ENCODE measurements at places on chromosomes 16 and 17. TPM values are rescaled to one million over a fixed set of nuclear protein-coding genes. Genes with fewer than 3 reads are reported as not detected.
A peak's percentile ranks its signal among the peaks of the same experiment; 100 is the strongest.

DNA sequence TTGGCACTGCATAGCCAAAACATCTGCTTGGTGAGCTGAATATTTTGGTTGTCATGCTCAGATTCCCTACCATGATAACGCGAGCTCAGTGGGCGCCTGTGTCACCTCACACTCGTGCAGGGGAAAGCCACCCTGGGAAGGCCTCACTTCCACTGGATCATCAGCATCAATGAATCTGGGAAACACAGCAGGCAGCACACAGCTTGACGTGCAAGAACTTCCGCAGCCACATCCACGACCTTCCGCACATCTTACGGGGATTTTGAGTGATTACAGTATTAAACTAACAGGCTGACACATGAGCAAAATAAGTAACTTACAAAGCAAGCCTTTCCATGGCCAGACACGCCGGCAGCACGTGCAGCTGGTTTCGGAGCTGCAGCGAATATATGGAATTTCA, 54.7 kb upstream of the FOXF1 start:
- H3K27ac ChIP-seq, result no peak overlapping the region
- no peaks in the 10 kb centered on the region for H3K4me1 ChIP-seq
- H3K36me3 ChIP-seq, result no peaks in the 10 kb centered on the region
- no peaks in the 10 kb centered on the region for H3K27me3 ChIP-seq
- no peak overlapping the region for H3K4me3 ChIP-seq
- DNase-seq, result no peak

- H3K36me3 ChIP-seq, result no peaks in the 10 kb centered on the region
- H3K27me3 ChIP-seq, result peaks cover 77% of the 10 kb centered on the region
- H3K4me3 ChIP-seq, result no peak within 1 kb of the TSS
- peaks cover 4% of the 10 kb centered on the region for H3K4me1 ChIP-seq
Observed at GRCh38 chr17:48728232-48729231, at the start of gene HOXB13. Gene HOXB13, minus strand, starts transcription at chr17:48728750. Its CDS starts 157 bp downstream, at chr17:48728593.

GRCh38 chr17:42129109-42129837, 6.7 kb downstream of the HSPB9 start:
- peaks cover 2% of the 10 kb centered on the region for H3K36me3 ChIP-seq
- no peak overlapping the region for H3K4me3 ChIP-seq
- peak overlapping the region; percentile 74 for H3K27ac ChIP-seq
- H3K4me1 ChIP-seq, result peaks cover 3% of the 10 kb centered on the region

- H3K27me3 ChIP-seq, result no peaks in the 10 kb centered on the region
- peak; percentile 11 for DNase-seq
- no peak overlapping the region for H3K27ac ChIP-seq
- H3K4me3 ChIP-seq, result no peak overlapping the region
- H3K36me3 ChIP-seq, result no peaks in the 10 kb centered on the region
- H3K4me1 ChIP-seq, result no peaks in the 10 kb centered on the region
Observed at GRCh38 chr16:15866451-15866850, 9.6 kb upstream of the MYH11 start.

- no peak for DNase-seq
- H3K27me3 ChIP-seq, result no peaks in the 10 kb centered on the region
- H3K4me1 ChIP-seq, result no peaks in the 10 kb centered on the region
- no peak overlapping the region for H3K4me3 ChIP-seq
Observed at GRCh38 chr17:77692571-77693161, 265.8 kb upstream of the TNRC6C start.

- no peak overlapping the region for H3K27ac ChIP-seq
- no peak overlapping the region for H3K4me3 ChIP-seq
- no peaks in the 10 kb centered on the region for H3K27me3 ChIP-seq
- no peaks in the 10 kb centered on the region for H3K36me3 ChIP-seq
Observed at GRCh38 chr17:66422186-66422585, 119.8 kb downstream of the PRKCA start.

GRCh38 chr17:41988418-41988817, 21.8 kb downstream of the CNP start:
- no peak overlapping the region for H3K4me3 ChIP-seq
- H3K27me3 ChIP-seq, result no peaks in the 10 kb centered on the region
- no peak overlapping the region for H3K27ac ChIP-seq
- H3K4me1 ChIP-seq, result no peaks in the 10 kb centered on the region
- DNase-seq, result no peak

CACNA1H gene
- total RNA-seq, result 13.5 TPM

TMEM204 gene
- 10.7 TPM for total RNA-seq

SULT1A4 gene
- total RNA-seq, result 134 TPM

KRTAP9-4 gene
- total RNA-seq, result not detected
